ENCODE measurements at places on chromosomes 7 and 10.

DNA sequence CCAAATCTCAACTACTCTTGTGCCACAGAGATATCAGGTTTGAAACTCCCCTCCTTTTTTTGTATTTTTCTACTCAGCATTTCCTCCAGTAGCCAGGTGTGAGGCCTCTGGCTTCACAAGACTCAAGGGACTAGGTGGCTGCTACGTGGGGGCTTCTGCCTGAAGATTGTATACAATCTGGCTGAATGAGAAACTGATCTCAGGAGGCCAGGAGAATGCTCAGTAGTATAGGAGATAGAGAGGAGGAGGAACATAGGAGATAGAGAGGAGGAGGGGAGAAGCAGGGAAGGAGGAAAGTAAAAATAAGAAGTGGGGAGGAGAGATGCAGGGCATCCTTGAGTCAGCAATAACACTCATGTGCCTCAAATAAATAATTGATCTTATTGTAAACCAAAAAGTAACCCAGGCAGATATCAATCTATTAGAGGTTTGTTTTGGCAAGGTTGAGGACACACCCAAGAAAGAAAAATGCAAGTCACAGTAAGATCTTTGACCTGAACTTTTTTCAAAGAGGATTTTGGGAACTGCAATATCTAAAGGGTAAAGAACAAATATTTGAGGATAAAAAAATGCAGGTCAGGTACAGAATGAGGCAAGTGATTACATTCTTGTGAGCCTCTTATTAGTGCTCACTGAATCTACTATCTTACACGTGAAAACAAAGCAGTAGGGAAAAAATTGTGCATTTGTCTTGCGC, 36.8 kb downstream of the AKR1C8 start:
- DNase-seq = no peak

- no peak for DNase-seq
Observed at GRCh38 chr7:78472519-78472918, 673.9 kb downstream of the PHTF2 start.

- no peak for DNase-seq
Observed at GRCh38 chr7:128021366-128021765, 9.9 kb downstream of the LRRC4 start.

DNA sequence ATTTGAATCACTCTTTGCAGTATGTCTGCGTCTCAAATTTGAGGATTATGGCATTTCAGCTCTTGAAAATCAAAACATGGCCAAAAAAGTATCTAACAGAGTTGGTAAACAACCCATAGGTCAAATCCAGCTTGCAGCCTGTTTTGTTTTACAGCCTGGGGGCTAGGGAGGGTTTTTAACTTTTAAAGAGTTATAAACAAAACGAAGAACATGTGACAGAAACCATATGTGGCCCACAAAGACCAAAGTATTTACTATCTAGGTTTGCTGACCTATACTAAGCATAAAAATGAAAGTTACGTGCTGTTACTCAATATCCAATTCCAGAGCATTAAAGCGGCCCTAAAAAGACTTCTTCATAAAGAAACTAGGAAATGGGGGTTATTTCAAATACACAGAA, 55.5 kb upstream of the STARD3NL start:
- DNase-seq = no peak

Data from right kidney (tissue), 9 donors.